ENCODE measurements at places on chromosomes 5 and 9.

GRCh38 chr5:22242532-22242931 is 610.6 kb downstream of the CDH12 start:
- no peak for DNase-seq

GRCh38 chr5:84239494-84239893 is 145.2 kb downstream of the EDIL3 start:
- DNase-seq = no peak

DNA sequence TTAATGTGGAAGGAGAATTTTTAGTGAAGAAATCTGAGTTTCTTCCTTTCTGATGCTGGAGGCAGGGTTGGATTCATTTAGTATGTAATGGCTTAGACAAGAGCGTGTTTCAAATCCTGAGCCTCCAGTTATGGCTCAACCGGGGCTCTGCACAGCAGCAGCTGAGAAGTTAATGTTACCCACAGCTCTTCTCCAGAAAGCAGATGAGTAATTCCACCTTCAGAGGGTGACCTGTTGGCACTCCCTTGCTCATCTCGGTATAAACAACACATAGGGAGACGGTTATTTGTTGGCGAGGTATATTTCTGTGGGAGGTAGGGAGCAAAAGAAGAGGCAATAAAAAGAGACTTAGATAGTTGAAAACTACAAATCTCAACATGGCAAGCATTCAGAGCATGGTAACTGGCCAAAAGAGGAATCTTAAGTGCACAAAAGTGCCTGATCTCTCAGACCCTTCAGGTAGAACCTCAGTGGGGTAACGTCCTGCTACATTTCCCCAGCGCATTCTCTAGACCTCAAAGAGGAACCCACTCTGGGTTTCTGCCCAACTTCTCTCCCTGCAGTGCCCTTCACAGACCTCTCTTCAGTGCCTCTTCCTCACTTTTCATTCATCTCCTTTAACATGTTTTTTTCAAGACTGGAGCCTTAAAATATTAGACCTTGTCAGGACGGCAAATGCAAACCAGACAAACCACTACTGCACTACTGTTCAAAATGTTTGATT is 417.5 kb upstream of the ADAMTSL1 start:
- no peak for DNase-seq

DNA sequence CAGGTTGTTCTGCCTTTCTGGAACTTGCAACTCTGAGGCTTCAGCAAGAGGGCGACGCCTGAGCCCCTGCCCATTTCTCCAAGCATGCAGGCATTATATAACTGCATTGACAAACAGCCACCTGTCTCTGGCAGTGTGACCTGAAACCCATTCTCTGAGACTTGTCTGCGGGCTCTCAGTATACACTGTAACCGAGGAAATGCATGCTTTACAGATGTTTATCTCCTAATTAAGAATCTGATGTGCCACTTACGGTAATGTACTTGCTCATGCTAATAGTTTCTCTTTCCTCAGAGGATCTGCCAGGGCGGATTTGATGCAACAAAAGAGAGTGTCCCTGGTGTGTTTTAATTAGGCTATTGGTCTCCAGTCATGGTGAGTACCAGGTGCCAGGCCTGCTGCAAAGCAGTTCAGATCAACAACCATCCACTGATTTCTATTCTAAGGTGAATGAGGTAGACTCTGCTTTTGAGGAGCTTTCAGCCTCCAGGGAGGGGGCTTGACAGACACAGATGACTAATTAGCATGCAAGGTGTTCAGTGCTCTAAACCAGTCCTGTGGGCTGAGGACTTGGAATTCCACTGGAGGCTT is 593.7 kb upstream of the KLF4 start:
- no peak for DNase-seq

All from retinal pigment epithelial cell (primary cell).